ENCODE measurements at places on chromosomes 5 and 9.

- no peak for DNase-seq
These were observed 1165.6 kb upstream of the SEMA6A start for GRCh38 chr5:117740268-117740667.

DNA sequence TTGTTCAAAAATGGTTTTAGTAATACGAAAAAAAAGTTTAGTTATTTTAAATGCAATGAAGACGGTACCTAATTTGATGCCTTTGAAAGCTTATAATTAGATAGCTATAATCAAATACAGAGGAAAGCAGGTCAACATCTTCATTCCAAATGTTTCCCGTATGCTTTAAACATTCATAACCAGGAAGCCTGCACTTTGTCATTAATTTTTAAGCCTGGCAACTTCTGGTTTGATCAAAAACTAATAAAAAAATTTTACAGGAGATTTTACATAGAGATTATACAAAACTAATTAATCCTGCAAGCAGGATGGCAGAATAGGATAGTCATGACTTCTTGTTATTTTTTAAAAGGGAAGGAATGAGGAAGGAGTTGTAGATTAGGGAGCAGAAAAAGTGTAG, 353.0 kb downstream of the FBXL17 start:
- no peak for DNase-seq

GRCh38 chr5:58040044-58040443, 419.8 kb downstream of the PLK2 start:
- DNase-seq: no peak

GRCh38 chr9:101629636-101630035, 34.9 kb upstream of the PPP3R2 start:
- no peak for DNase-seq

GRCh38 chr9:37430841-37431597, 8.5 kb downstream of the GRHPR start:
- no peak for DNase-seq

DNA sequence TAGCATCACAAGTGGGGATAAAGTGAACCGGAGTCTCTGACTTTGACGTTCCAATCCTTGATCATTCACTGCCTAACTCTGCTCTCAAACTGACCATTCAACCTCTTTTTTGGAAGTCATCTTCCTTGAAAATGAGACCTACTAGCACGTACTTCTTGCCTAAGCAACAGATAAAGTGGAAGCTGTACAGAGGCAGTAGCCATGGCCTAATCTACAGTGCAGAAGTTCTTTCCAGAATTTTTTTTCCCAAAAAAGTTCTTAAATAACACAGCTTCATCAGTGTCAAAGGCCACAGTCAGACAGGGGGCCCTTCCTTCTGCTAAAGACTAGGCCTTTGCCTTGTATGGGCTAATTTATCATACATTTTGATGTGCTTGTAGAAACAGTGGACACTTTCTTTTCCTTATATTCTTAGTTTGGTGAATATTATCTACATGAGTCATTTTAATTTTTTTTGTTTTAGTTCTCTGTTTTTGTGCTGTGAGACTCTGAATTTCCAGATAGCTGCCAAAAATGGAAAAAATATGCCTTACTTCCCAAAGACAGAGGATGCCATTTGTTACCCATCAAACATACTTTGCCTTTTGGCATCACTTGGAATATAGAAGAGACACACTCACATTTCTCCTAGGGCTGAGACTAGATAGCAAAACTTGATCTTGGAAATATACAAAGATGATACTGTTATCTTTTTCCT, 96.3 kb upstream of the VCAN start:
- no peak for DNase-seq

DNA sequence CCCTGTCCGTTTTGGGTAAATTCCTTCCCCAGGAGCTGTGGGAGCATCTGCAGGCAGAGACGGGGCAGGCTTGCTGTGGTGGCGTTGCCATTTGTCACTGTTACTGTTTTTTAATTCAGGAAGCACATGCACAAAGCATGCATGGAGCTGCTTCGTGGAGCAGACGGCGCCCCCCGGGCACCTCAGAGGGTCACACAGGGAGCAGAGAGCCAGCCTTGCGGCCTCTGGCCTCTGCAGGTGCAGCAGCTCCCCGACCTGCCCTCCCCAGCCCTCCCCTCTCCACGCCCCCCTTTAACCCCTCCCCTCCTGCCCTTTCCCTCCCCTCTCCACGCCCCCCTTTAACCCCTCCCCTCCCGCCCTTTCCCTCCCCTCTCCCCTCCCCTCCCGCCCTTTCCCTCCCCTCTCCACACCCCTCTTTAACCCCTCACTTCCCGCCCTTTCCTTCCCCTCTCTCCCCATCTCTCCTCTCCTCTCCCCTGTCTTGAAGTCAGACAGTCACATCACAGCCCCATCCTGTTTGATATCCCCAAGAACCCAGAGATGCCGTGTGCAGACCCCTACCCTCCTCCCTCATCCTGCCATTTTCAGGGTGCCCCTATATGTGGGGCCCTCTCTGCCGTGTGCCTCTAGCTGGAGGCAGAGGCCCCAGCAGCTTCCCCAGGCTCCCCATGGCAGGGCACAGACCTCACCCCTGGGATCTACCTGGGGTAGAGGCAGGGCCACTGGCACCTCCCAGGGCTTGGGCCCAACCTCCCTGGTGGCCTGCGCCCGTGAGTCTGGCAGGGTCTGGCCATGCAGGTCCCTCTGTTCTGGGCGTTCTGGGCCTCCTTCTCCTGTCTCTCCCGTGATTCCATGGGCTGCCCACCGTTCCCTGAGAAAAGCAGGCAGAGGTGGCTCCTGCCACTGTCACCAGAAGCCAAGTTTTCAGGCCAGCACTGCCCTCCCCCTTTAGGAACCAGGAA, 29.6 kb upstream of the UBAC1 start:
- peak; percentile 8 for DNase-seq

GRCh38 chr5:6818594-6819511, 105.6 kb downstream of the TENT4A start:
- no peak for DNase-seq

DNA sequence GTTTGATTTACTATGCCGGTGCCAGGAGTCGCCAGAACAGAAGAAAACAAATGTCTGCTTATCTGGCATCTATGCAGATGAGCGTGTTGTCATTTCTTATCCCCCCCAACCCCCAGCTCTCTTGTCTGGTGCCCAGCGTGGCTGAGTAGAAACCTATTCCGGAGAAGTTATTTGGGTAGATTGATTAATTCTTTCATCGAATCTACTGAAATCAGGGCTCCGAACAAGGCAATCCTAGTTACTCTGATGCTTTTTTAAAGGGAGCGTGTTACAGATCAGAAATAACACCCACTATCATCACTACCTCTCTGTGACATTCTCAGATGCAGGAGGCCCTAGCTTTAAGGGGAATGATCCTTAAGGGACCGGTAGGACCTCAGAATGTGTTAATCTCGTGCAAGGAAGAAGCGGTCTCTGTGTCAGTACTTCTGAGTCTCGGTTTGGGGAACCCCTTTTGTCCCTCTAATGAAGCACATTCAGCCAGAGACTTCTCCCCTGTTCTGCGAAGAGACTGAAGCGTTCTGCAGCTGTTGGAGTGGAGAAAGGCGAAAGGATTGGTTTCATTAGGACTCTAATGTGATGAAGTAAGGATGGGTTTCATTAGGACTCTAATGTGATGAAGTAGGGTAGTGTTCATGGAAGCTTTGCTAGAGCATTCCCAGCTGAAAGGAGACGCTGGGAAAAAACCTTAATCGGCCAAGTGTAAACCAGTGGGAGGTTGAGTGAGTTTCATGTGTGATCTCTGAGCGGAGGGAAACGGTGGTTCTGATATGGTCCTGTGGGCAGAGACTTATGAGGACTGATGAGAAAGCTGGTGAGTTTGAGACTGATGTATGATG, 1.5 kb downstream of the PIP5K1B start:
- no peak for DNase-seq

GRCh38 chr9:112278152-112278551, 55.3 kb downstream of the PTBP3 start:
- no peak for DNase-seq

DNA sequence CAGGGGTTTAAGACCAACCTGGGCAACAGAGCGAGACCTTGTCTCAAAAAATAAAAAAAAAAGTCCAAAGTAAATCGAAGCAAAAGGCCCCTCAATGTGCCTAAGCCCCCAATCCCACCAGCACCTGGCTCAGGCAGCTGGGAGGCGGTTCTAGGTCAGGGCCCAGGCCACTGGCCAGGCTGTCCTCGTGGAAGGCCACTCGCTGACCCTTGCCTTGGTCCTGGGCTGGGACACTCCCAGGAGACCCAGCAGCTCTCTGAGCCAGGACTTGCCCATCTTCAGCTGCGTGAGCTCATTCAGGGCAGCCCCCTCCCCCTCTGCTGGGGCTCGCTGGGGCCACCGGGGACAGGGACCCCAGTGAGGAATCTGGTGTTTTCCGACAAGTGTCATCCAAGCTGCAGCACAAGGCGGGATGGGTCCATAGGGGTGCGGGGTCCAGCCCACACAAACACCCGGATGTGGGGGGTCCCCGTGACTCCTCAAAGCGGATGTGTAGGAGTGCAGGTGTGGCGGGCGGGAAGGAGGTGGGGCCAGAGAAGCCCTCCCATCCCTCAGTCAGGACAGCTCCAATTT, 4.0 kb downstream of the AGPAT2 start:
- no peak for DNase-seq

DNA sequence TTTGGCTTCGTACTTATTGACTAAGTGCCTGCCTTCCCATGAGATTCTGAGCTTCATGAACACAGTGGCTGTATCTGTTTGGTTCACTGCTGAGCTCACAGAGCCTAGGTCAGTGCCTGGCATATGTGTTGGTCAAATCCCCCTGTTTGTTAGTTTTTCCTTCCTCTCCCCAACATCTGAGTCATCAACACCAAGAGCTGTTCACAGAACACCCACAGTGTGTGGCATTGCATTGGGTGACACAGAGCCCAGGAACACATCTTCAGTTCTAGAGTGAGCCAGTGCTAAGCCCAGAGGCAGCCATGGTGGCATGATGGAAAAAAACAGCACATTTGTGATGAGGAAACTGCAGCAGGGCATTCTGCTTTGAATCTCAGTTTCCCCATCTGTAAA, 294.6 kb downstream of the SEC61B start:
- no peak for DNase-seq

DNA sequence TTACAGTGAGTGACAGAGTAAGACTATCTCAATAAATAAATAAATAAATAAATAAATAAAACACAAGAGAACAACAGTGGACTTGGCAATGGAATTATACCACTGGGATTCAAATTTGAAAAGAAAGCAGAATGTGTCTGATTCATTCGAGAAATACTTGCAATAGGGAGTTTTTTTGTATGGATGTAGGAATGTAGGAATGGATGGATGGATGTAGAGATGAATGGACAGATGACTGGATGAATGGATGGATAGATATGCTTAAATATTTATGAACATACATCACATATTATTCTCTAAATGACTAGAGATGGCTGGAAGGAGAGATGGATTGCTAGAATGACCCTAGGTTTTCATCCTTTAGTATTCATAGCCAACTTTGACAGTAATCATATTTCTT, 22.0 kb upstream of the CEMIP2 start:
- no peak for DNase-seq

DNA sequence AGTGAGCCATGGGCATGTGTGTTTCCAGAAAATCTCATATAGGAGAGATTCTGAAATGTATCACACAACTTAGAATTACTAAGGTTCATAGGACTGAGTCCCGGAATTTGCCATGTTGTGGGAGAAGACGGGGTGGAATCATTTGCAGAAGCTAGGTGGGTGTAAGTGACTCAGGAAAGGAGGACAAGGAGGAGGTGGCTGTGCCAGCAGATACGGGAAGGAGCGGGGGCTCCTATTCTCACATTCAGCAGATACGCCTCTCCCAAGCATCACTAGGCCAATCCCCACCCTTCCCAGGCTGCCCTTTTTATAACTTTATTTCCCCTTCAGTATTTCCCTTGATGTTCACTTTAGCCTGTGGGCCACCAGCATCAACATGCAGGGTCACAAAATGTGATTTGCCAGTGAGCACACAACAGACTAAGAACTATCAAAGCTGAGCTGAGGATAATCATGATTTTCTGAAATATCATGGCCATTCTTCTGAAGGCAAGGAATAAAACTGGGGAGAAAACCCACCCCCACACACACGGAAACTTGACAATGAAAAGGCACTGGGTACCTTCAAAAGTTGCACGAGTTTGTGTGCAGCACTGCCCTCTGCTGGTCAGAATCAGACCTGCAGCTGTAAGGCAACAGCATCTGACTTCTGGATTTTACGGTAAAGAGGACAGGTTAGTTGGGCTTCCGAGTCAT, 133.2 kb downstream of the MTX3 start:
- DNase-seq: peak; percentile 74

DNA sequence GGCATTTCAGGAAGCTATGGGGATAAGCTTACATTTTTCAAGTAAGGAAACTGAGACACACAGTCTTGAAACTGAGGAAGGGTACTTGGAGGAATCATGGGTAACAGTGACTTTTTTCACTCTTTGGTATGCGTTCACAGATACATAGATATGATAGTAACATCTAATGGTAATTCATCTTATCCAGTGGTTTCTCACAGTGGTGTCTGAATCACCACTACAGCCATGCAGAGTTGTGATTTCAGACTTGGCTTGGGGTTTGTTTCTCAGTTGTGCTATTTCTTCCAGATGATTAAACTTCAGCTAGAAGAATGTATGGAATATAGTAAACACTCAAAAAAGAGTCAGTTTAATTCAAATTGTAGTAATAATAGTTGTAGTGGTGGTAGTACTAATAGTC, 239.1 kb upstream of the NUDT12 start:
- no peak for DNase-seq

- no peak for DNase-seq
These were observed 106.2 kb downstream of the KLHL3 start for GRCh38 chr5:137629646-137630045.

DNA sequence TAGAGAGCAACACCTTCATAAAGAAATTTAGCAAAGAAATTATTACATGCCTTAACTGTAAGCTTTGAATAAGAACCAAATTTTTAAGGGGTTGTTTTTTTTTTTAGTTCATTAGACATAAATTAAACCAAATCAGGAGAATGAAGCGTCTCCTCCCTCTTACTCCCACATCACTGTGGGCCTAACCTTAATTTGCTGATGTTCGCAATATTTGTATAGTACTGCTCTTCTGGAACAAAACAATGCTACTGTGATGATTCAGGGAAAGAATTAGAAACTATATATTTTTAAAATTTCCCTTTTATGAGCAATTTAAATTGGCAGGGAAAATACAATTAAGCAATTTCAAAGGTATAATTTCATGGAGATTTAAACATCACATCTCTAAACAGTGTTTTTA, 275.0 kb upstream of the C9orf72 start:
- DNase-seq: no peak

GRCh38 chr9:135240871-135241311, 153.4 kb downstream of the OLFM1 start:
- DNase-seq: no peak

DNA sequence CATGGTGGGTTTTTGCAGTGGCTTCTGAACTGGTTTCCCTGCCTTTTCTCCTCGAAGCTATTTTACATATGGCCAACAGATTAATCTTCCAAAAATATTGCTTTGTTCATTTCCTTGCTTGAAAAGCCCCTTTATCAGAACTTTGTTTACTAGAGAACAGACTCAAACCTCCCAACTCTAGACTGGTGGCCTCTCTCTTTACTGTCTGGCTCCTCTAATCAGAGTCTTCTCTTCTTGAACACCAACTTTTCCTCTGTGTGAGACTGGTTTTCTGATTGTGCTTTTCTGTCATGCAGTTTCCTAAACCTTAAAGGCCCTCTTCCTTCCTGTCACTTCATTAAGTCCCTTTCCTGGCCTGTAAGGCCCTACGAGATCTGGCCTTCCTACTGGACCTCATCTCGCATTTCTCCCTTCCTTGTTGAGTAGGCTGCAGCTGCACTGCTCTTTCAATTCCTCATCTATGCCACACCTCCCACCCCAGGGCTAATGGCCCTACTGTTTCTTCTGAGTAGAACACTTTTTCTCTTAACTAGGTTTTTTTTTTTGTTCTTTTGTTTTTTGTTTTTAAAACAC, 5.7 kb downstream of the C9orf43 start:
- DNase-seq: no peak
